CD4-positive, alpha-beta T cell treated with Interleukin-1 beta for 1 hour (primary cell): ENCODE measurements at places on chromosomes 11 and 22.

DNA sequence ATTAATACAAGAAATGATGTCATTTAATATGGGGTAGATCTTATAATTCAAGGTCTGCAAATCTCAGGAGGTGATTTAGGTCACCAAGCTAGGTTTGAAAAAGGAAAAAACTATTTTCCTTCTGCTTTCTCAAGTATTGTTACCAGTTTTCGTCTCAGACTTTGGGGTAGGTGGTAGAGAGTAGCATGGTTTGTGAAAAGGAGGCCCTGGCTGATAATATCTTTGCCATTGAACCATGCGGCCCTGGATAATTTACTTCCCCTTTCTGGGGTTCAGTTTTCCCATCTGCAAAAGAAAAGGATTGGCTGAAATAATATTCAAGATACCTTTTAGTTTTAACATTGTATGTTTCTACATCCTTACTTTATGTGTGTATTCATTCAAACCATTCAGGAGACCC, 92.1 kb downstream of the WNT11 start:
- no peak for DNase-seq

GRCh38 chr11:78831571-78831970, 256.9 kb upstream of the NARS2 start:
- no peak for DNase-seq

GRCh38 chr22:24186892-24187670, 5.8 kb downstream of the SUSD2 start:
- DNase-seq = no peak

- DNase-seq = no peak
Observed at GRCh38 chr22:23222033-23222792, 41.9 kb downstream of the BCR start.

- DNase-seq = no peak
Observed at GRCh38 chr11:92866679-92867282, 102.7 kb upstream of the MTNR1B start.

GRCh38 chr11:127055236-127055635, 54.7 kb upstream of the KIRREL3 start:
- DNase-seq = no peak

- DNase-seq = no peak
Observed at GRCh38 chr11:67303835-67304411, 593 bp downstream of the SSH3 start.

- DNase-seq = no peak
Observed at GRCh38 chr11:133904818-133905515, 51.8 kb downstream of the IGSF9B start.

DNA sequence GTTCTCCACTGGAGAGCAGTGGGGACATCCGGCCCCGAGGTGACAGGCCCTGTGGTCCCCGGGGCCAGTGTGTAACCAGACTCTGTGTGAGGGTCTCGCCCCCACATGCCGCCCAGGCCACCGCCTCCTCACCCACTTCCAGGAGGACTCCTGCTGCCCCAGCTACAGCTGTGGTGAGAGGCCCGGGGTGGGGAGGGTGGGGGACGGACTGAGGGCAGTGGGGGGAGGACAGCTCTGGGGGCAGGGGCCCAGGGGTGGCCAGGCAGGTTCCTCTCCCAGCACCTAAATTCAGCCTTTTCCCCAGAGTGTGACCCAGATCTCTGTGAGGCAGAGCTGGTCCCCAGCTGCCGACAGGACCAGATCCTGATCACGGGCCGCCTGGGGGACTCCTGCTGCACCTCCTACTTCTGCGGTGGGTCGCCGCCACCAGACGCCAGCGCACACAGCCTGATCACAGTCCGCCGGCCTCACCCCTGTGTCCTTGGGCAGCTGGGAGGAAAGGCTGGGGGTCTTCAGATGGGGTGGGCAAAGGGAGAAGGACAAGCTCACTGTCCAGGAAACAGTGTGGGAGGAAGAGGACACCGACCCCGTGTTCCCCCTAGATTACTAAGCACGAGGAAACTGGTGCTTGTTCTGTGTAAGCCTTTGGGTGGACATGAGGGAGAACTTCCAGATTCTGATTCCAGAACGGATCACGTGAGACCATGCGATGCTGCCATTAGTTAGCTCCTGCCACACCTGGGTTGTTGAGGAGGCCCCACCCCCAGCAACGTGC, 84.4 kb upstream of the MYOD1 start:
- DNase-seq = no peak

GRCh38 chr11:10233581-10233980, 60.4 kb downstream of the SBF2 start:
- DNase-seq = no peak

GRCh38 chr11:128948583-128948982, 5.9 kb upstream of the TP53AIP1 start:
- no peak for DNase-seq

DNA sequence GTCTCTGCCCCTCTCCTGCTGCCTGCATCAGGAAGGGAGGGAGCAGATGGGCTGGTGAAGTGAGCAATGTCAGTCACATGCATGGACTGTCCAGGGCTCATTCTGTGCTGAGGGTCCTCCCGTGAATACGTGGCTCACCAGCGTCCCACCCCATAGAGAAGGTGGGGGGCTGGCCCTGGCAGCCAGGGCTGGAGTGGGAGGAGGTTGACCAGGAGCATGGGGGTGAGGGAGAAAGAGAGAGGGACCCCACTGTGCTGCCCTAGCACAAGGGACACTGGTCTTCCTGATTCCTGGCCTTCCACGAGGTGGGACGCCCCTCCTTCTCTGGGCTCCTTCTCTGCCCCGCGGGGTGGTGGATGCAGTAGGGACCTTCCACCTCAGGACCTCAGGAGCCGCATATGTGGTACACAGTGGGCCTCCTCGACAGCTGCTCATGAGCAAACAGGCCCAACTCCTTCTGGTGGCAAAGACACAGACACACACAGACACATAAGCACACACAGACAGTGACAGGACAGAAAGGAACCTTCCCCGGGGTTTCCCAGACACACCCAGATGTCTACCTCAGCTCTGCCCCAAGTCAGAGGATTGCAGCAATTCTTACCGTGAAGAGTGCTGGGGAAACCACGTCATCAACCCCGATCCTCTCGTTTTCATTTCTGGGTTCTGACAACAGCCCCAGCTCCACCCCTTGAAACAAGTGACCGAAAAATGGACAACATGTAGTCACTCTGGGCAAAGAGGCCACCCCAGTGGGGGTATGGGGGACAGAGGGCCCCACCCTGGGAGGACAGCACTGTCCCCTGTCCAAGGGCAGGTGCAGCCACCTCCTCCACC, 3.6 kb upstream of the APOBEC3A start:
- peak; percentile 84 for DNase-seq

GRCh38 chr11:112511911-112512310, 251.3 kb upstream of the PLET1 start:
- no peak for DNase-seq

DNA sequence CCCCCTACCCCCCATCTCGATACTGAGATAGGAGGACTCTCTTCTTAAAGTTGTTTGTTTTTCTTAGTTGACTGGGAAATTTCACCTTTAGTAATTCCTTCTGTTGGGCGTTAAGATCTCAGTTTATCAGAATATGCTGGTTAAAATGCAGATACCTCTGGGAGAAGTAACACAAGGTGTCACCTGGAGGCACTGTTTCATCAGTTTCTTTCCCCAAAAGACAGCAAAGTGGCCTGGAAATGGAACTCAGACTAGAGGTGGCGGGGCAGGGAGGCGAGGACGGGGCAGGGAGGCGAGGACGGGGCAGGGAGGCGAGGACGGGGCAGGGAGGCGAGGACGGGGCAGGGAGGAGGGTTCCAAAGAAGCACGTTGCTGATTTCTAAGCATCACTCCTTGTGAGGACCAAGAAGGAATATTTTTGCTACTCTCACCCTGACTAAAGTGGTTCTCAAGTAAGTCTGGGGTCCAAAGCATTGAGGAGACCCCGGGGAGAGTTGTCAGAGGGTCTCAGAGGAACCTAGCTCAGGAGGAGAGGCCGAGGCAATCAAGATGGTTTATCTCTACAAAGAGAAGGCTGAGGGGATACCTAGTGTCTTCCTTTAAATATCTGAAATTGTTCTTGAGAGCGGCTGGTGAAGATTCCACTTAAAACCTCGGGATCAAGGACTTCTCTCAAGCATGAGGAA, 147.0 kb upstream of the B3GAT1 start:
- no peak for DNase-seq

- DNase-seq = no peak
Observed at GRCh38 chr11:37788141-37788877, 1190.3 kb upstream of the RAG2 start.

- DNase-seq = no peak
Observed at GRCh38 chr22:49179175-49179574, 648.5 kb downstream of the BRD1 start.

DNA sequence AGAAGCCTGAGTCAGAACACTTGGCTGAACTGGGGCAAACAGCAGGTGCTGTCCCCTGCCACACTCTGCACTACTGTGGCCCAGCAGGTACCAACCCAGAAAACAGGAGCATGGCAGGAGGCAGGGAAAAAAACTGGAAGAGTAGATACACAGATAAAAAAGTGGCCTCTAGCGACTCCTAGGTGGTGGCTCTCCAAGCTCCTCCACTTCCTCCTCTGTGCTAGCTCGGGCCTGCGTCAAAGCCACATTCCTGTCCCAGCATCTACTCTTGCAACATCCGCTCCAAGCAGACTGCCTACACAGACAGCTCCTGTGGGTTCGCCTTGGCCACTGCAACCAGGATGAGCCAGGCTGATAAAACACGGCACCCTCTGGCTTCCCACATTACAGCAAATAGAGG, 6.9 kb downstream of the OR8B12 start:
- peak; percentile 17 for DNase-seq

- no peak for DNase-seq
Observed at GRCh38 chr11:45158210-45158731, 11.8 kb downstream of the PRDM11 start.

DNA sequence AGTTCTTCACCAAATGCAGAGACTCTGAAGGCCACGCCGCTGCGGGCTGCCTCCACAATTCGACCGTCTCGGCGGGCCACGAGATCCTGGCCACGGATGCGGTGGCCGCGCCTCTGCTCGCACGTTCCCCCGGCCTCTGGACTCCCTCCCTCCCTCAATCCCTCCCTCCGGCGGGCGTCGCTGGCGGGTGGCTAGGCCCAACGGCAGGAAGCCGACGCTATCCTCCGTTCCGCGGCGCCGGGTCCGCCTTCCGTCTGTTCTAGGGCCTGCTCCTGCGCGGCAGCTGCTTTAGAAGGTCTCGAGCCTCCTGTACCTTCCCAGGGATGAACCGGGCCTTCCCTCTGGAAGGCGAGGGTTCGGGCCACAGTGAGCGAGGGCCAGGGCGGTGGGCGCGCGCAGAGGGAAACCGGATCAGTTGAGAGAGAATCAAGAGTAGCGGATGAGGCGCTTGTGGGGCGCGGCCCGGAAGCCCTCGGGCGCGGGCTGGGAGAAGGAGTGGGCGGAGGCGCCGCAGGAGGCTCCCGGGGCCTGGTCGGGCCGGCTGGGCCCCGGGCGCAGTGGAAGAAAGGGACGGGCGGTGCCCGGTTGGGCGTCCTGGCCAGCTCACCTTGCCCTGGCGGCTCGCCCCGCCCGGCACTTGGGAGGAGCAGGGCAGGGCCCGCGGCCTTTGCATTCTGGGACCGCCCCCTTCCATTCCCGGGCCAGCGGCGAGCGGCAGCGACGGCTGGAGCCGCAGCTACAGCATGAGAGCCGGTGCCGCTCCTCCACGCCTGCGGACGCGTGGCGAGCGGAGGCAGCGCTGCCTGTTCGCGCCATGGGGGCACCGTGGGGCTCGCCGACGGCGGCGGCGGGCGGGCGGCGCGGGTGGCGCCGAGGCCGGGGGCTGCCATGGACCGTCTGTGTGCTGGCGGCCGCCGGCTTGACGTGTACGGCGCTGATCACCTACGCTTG, at the start of gene FUT4:
FUT4 (plus strand) TSS at position 227 of the 951 bp plus-strand sequence; CDS start at position 440, 213 bp downstream.
- peak; percentile 70 for DNase-seq

- no peak for DNase-seq
Observed at GRCh38 chr11:45947885-45948284, 25.4 kb downstream of the LARGE2 start.
